Lower lobe of right lung (tissue), 2 donors: ENCODE measurements at places on chromosomes 6 and 20. TPM values are rescaled to one million over a fixed set of nuclear protein-coding genes. Genes with fewer than 3 reads are reported as not detected.

Gene MYT1
- total RNA-seq, result not detected

Gene FAM217A
- not detected for total RNA-seq

Gene ZSCAN23
- 1.7 TPM for total RNA-seq

Gene TGM2
- 362 TPM for total RNA-seq

Gene POM121L2
- total RNA-seq, result not detected

Gene SLC52A3
- total RNA-seq, result 1.1 TPM

DNA sequence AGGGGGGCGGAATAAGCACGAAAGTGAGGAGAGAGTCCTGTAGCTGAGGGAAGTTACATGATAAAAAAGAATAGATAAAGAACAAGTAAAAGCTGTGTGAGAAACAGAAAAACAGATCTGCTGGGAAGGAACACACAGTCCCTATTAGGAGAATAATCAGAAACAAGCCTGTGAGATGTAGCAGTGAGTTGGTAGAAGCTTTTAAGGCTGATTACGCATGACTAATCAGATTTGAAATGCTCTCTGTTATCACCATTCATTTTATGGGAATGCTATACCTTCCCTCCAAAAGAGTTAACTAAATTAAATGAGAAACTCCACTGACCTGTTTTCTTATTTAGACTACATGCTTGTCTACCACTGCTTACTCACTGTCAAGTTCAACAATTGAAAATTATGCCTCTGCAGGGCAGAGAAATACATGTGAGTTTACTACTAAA is 15.8 kb downstream of the REPS1 start:
- no peak for DNase-seq
- H3K4me1 ChIP-seq, result peaks cover 48% of the 10 kb centered on the region
- no peak overlapping the region for H3K4me3 ChIP-seq
- H3K36me3 ChIP-seq, result no peaks in the 10 kb centered on the region

DNA sequence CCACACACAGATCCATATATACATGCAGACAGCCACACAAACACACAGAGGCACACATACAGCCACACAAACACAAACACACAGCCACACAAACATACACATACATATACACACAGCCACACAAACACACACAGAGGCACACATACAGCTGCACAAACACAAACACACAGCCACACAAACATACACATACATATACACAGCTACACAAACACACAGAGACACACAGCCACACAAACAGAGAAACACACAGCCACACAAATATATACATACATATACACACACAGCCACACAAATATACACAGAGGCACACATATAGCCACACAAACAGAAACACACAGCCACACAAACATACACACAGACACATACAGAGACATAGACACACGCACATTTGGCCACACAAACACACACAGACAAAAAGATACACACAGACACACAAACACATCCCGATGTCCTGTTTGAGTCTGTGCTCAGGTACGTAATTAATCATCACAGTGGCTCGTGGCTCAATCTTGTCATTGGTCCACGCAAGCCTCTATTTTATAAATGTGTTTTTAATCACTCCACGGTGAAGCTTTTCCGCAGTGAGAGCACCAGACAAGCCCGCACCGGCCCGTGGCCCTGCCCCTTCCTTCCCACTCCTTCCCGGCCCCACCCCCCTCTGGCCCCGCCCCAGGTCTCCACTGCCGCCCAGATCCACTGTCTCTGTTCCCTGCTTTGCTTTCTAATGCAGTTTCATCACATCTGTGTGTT is 135.3 kb downstream of the CDH4 start:
- H3K36me3 ChIP-seq, result no peaks in the 10 kb centered on the region
- no peak overlapping the region for H3K27ac ChIP-seq
- no peaks in the 10 kb centered on the region for H3K4me1 ChIP-seq
- no peak for DNase-seq

DNA sequence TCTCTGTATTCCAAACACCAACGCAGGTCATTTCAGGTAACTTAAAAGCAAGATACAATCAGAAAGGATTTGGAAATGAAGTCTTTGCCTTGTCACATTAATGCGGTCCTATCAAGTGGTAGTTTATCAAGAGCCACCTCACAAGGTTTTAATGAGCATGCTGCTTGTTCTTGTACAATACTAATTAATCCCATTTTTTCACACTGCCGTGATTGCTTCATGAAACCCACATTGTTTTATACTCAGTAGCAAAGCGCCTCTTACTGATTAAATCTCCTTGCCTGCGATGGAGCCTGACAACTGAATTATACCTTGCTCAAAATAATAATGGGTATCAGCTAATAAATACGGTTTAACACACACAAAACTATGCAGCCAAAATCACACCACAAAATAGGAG is 234.1 kb upstream of the TSHZ2 start:
- H3K27ac ChIP-seq, result no peak overlapping the region
- H3K4me3 ChIP-seq, result no peak overlapping the region
- H3K36me3 ChIP-seq, result no peaks in the 10 kb centered on the region
- H3K4me1 ChIP-seq, result no peaks in the 10 kb centered on the region
- DNase-seq, result no peak

DNA sequence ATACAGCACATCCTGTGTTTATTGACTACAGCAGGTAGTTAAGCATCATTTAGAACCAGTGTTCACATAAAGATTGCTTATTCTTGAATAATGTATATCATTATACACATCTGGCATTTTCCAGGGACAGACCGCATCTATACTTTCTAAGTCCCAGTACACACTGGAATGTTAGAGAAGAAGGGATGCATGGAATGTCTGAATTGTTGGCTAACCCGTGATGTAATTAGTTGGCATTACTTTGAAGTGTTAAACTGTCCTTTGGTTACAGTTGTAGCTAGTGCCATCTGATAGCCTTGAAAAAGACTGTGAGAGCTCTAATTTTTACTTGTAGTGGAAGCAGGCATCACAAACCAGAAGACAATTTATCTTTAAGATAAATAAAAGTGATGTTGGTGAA is 29.8 kb upstream of the MCHR2 start:
- DNase-seq, result no peak
- H3K4me3 ChIP-seq, result no peak overlapping the region
- no peaks in the 10 kb centered on the region for H3K27me3 ChIP-seq
- H3K36me3 ChIP-seq, result no peaks in the 10 kb centered on the region

DNA sequence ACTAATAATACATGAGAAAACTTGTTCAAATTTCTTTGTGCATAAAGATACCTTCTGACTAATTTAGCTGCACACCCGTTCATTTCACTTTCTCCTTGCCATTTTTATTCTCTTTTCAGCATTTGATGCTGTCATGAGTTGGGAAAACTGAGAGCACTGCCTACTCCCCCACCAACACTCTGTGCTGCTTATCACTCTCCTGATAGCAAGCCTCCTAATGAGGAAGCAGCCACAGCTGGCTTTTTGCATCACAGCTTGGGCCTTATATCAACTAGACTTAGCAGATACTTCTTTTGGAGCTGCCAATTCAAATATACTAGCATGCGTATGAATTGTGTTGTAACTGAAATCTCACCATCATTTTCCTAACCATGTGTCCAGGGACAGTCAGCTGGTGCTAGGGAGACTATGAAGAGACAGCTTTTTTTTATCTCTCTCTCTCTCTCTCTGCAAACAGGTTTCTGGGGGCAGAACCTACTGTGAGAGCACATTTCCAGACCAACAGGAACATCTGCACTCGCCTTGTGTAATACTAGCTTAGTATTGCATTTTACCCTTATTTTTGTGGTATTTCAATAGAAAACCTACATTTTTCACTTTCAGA is 699.0 kb downstream of the KHDRBS2 start:
- DNase-seq, result no peak
- no peaks in the 10 kb centered on the region for H3K4me1 ChIP-seq
- H3K27ac ChIP-seq, result no peak overlapping the region
- H3K36me3 ChIP-seq, result no peaks in the 10 kb centered on the region

DNA sequence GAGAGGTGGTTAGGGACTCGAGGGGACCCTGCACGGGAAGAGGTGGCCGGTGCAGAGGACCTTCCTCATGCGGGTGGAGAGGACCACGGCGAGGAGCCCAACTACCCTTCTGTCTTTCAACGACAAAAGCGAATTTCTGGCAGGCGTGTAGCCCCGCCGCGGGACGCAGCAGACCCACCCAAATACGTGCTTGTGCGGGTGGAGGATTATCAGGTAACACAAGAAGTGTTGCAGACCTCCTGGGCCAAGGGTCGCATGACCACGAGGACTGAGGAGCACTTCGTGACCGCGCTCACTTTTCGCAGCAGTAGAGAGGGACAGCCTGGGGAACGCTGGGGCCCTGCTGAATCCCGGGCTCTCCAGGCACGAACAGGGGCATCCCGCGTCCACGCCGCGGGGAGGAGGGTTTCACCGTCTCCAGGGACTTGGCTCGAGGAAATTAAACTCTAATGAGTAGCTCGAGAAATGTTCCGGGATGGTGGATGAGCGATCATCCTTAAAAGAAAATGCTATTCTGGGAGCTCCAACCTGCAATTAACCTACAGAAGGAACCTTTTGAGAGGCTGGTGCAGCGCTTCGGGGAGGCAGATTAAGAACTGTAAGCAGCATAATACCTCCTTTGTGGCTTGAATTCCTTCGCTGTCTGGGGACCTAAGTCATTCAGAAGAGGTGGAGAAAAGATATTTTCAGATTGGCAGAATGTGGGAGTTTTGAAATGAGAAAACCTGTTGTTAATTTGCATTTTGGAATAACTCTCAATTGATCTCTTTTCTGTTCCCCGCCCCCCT is 804 bp downstream of the C6orf141 start:
- H3K4me3 ChIP-seq, result peak overlapping the region; percentile 54
- H3K36me3 ChIP-seq, result no peaks in the 10 kb centered on the region
- peaks cover 20% of the 10 kb centered on the region for H3K4me1 ChIP-seq
- H3K27me3 ChIP-seq, result peaks cover 15% of the 10 kb centered on the region
- no peak for DNase-seq

GRCh38 chr6:157954150-157955117 is 27.2 kb upstream of the SYNJ2 start:
- no peaks in the 10 kb centered on the region for H3K36me3 ChIP-seq
- peaks cover 6% of the 10 kb centered on the region for H3K4me1 ChIP-seq
- no peak overlapping the region for H3K27ac ChIP-seq
- peaks cover 4% of the 10 kb centered on the region for H3K27me3 ChIP-seq

GRCh38 chr6:72865467-72865866 is 243.6 kb downstream of the KCNQ5 start:
- H3K27me3 ChIP-seq, result no peaks in the 10 kb centered on the region
- H3K4me3 ChIP-seq, result no peak overlapping the region
- no peaks in the 10 kb centered on the region for H3K36me3 ChIP-seq
- H3K27ac ChIP-seq, result no peak overlapping the region

GRCh38 chr20:5327356-5327755 is 10.6 kb upstream of the PROKR2 start:
- H3K36me3 ChIP-seq, result no peaks in the 10 kb centered on the region
- H3K27me3 ChIP-seq, result no peaks in the 10 kb centered on the region
- no peak overlapping the region for H3K4me3 ChIP-seq
- DNase-seq, result no peak

DNA sequence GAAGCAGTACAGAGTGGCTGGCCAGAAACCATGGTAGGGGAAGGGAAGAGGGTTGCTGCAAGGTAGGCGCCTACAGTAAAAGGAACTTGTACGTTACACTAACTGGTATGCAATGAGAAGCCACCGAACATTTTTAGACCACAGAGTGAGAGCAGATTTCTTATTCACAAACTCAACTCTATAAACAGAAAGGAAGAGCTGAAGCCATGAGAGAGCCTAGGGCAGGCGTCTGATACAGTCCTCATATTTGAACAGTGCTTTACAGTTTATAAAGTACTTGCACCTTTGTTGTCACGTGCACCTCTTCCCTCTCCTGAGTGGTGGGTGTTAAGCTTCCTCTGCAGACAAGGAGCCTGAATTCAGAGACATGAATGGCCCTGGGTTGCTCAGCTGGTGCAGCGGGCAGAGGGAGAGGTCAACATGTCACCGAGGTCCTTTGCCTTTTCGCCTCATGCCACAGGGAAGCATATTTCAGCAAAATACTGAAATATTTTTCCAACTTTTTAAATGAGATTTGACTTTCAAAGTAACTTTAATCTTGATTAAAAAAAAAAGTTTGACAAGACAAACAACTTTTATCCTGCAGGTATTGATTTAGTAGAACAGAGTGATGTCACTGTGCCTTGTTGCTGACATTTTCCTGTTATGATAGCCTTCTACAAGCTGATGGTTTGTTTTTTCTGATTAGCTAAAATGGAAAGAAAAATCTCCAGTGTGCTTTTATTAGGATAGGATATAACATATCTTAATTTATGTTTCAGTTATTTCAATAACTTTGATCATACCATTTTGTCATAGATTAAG is 23.8 kb downstream of the UST start:
- H3K36me3 ChIP-seq, result no peaks in the 10 kb centered on the region
- H3K4me3 ChIP-seq, result no peak overlapping the region
- peaks cover 25% of the 10 kb centered on the region for H3K4me1 ChIP-seq

DNA sequence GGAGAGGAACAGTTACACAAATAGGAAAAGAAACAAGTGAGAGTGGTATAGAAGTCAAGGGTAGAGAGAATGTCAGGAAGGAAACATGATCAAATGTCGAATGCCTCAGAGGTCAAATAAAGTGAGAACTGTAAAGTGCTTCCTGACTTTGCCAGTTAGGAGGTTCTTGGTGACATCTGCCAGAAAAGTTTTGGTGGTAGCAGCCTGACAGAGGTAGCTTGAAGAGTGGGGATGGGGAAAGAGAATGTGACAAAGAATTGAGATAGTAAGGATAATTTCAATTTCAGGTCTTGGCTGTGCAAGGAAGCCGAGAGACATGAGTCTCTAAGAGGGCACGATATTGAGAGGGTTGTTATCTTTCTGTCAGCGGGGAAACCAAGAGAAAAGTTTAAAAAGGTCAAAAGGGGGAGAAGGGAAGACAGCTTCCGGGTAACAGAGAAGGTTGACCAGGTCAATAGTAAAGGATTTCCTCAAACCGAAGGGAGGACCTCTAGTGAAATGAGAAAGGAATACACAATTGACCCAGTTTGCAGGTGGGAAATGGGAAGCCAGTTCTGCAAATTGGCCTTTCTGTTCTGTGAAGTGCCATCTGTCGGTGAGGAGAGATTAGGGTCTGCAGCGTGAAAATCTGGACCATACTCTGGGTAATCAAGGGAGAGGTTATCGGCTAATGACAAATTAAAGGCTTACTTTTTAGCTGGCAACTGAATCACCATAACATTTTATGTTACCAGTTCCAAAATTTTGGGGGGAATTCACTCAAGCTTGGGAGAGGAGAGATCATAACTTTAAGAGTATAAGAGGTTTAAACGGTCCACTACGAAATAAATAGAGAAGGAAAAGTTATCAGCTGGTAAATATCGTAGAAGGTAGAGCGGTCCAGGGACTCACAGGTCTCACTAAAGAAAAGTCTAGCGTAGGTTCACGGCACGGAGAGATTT is 973 bp upstream of the BRD2 start:
- H3K27me3 ChIP-seq, result no peaks in the 10 kb centered on the region
- peaks cover 16% of the 10 kb centered on the region for H3K4me1 ChIP-seq
- peak overlapping the region; percentile 98 for H3K27ac ChIP-seq
- no peak for DNase-seq
- H3K4me3 ChIP-seq, result peak overlapping the region; percentile 96
- H3K36me3 ChIP-seq, result no peaks in the 10 kb centered on the region

GRCh38 chr6:71527886-71528285 is 239.3 kb downstream of the OGFRL1 start:
- no peaks in the 10 kb centered on the region for H3K27me3 ChIP-seq
- H3K4me3 ChIP-seq, result no peak overlapping the region
- no peak overlapping the region for H3K27ac ChIP-seq

- H3K4me1 ChIP-seq, result no peaks in the 10 kb centered on the region
- no peak overlapping the region for H3K4me3 ChIP-seq
- H3K27ac ChIP-seq, result no peak overlapping the region
- no peaks in the 10 kb centered on the region for H3K27me3 ChIP-seq
- DNase-seq, result no peak
Observed at GRCh38 chr6:162294029-162294428, 433.5 kb downstream of the PRKN start.

- H3K4me1 ChIP-seq, result no peaks in the 10 kb centered on the region
- no peaks in the 10 kb centered on the region for H3K36me3 ChIP-seq
- H3K27me3 ChIP-seq, result no peaks in the 10 kb centered on the region
Observed at GRCh38 chr20:58498470-58499068, 16.6 kb downstream of the APCDD1L start.
